ENCODE measurements at places on chromosomes 5 and 9.

GRCh38 chr9:18746631-18747030 is 272.7 kb downstream of the ADAMTSL1 start:
- DNase-seq = no peak

DNA sequence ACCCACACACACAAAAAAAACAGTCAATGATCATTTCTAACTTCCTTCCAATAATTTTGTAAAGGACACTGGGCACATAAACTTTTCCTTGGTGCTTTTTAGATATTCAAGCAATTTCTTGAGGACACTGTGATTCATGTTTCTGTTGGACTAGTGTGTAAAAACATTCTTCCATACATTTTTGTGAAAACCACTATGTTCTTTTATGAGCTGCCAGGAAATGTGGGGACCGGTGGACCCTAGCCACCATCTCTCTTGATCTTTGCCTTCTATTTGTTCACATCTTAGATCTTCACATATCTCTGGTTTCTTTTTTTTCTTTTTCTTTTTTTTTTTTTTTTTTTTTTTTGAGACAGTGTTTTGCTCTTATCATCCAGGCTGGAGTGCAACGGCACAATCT is 287.4 kb downstream of the GLIS3 start:
- DNase-seq = no peak

DNA sequence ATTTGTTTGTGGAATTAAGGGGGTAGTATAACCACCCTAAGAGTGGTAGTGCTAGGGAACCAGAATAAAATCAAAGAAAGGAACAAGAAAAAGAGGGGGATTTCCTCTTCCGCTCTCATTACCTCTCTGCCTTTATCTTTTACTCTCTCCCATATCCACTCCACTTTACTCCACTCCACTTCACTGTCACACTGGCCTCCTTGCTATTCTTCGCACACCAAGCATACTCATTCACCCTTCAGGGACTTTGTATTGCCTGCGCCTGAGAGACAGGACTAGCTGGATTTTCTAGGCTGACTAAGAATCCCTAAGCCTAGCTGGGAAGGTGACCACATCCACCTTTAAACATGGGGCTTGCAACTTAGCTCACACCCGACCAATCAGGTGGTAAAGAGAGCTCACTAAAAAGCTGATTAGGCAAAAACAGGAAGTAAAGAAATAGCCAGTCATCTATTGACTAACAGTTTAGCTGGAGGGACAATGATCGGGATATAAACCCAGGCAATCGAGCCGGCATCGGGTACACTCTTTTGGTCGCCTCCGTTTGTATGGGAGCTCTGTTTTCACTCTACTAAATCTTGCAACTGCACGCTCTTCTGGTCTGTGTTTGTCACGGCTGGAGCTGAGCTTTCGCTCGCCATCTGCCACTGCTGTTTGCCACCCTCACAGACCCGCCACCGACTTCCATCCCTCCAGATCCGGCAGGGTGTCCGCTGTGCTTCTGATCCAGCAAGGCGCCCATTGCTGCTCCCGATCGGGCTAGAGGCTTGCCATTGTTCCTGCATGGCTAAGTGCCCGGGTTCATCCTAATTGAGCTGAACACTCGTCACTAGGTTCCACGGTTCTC is 121.8 kb downstream of the FAM170A start:
- no peak for DNase-seq

DNA sequence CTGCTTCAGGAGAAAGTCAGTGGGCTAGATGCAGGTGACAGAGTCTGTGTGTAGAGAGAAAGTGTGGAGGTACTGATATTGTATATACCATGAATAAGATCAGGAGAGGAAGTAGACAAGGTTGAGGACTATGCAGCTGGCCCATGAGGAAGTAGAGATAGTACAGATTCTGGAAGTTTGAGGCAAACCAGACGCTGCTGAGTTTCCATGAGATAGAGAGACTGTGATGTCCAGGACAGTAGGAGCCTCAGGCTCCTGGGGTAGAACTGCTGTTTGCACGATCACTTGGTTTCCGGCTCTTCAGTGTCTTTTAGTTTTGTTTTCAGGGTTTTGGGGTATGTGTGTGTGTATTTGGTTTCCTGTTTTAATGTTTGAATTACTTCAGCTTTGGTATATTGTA is 13.6 kb downstream of the OTULINL start:
- DNase-seq = peak; percentile 75

DNA sequence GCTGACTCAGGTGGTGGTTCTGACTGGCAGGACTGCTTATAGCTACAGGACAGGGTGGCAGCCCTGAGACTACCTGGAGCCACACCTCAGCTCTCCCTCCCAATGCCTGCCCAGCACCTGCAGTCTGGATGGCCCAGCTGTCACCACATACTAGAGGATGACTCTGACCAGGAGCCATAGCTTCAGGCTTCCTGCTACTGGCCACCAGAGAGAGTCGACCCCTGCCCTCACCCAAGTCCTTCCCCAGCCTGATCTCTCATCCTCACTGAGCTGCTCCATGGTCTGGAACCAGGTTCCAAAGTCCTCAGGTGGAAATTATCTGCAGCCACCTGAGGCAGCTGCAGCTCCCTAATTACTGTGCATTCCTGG is 25.6 kb upstream of the TDRD7 start:
- no peak for DNase-seq

- no peak for DNase-seq
Observed at GRCh38 chr5:65768723-65769346, 46.8 kb downstream of the NLN start.

GRCh38 chr9:14027116-14027800 is 286.7 kb downstream of the NFIB start:
- no peak for DNase-seq

DNA sequence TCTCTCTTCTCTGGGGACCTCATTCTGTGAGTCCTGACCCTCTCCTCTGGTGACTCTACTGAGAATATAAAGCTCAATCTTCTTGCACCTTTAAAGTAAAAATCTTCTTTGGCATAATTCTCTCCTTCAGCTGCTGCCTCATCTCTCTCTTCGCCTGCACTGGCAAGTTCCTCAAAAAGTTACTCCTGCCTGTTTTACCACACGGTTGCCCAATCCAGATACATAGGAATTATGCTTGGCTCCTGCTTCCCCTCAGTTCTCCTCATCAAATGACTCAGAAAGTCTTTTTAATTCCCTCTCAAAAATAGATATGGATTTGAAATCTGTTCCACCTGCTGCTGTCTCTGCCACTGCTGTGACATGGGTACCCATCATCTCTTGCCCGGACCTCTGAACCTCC is 14.4 kb upstream of the HRCT1 start:
- DNase-seq = peak; percentile 17

DNA sequence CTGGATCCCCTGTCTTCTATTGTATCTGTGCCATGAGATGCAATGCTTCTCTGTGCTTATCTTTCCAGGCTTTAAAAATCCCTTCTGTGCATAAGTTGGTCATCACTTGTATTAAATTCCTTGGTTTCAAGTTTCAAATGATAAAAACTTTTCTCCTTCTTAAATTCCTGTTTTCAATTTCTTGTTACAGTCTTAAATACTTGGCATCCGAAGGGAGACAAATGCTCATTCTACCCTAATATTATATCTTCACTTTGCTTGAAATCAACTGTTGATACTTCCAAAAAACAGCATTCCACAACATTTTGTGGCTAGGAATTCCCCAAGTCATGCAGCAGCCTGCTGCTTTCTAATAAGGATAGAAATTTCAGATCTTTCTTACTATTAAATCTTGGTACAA is 413.2 kb upstream of the ACTBL2 start:
- no peak for DNase-seq

DNA sequence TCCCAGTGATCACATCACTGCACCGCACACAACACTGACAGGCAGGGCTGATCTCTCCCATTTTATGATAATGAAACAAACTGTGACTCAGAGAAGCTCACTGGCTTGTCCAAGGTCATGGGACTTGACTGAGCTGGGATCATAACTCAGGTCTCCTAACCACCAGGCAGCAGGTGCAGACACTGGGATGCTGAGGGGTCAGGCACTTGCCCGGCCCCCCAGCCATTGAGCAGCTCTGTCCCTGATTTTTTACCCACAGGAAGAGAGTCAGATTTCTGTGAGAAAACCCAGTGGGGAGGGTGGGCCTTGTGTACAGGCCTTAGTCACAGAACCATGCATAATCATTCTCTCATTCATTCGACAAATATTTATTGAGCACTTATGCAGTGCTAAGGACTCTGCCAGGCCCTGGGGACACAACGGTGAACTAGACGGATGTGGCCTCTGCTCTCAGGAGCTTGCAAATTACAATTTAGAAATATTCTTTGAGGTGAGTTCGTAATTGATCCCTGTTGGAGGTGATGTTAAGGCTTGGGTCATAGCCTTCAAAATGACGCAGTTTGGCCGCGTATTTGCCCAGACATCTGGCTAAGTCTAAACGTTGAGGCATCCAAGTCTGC is 54.5 kb upstream of the TGFBR1 start:
- no peak for DNase-seq

- DNase-seq = no peak
Observed at GRCh38 chr5:138755084-138755748, 2.0 kb downstream of the CTNNA1 start.

DNA sequence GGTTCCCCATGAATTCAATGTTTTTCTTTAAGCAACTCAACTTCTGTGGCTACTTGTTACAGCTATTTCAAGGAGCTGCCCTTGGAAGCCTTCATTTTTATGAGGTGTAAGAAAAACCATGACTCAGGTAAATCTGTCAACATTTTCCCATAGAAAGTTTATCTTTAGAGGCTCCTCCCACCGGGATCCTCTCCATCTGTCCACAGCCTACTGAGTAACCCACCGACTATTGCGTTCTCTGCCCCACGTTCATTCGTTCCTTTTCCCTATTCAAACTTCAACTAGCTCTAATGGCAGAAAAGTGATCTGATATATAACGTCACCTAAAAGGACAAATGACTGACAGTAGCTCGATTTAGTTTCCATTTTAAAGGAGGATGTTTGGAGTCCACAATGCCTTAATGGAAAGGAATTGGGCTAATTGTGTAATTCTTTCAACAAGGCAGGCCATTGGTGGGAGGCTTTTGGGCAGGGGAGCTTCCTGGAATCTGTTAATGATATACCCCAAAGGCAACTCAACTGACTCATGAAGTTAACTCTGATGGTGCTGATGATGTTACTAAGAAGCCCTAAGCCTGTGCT is 29.3 kb upstream of the NR3C1 start:
- DNase-seq = no peak

DNA sequence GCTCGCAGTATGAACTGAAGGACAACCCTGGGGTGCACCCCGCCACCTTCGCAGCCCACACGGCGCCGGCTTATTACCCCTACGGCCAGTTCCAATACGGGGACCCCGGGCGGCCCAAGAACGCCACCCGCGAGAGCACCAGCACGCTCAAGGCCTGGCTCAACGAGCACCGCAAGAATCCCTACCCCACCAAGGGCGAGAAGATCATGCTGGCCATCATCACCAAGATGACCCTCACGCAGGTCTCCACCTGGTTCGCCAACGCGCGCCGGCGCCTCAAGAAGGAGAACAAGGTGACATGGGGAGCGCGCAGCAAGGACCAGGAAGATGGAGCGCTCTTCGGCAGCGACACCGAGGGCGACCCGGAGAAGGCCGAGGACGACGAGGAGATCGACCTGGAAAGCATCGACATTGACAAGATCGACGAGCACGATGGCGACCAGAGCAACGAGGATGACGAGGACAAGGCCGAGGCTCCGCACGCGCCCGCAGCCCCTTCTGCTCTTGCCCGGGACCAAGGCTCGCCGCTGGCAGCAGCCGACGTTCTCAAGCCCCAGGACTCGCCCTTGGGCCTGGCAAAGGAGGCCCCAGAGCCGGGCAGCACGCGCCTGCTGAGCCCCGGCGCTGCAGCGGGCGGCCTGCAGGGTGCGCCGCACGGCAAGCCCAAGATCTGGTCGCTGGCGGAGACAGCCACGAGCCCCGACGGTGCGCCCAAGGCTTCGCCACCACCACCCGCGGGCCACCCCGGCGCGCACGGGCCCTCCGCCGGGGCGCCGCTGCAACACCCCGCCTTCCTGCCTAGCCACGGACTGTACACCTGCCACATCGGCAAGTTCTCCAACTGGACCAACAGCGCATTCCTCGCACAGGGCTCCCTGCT is 3.8 kb downstream of the IRX1 start:
- no peak for DNase-seq

DNA sequence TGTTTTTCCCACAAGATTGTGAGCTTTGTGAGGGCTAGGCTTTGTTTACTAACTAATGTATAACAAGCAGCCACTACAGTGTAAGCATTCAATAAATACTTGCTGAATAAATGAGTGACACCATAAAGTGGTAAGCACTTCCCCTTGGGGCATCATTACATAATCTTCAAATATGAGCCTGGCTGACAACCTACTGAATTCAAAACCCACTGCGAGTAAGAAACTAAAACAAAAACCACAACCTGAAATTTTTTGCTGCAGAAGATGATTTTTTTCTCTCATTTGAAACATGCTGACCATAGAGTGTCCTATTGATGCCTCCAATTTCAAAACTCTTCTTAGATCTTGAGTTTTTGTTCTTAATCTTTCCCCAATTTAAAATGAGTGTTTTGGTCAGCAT is 331.3 kb upstream of the CCNG1 start:
- peak; percentile 1 for DNase-seq

GRCh38 chr5:148826053-148826738 is at the start of gene ADRB2:
TSS of gene ADRB2 (plus strand) at chr5:148826611. CDS start at chr5:148826832, 221 bp downstream.
- peak; percentile 38 for DNase-seq

DNA sequence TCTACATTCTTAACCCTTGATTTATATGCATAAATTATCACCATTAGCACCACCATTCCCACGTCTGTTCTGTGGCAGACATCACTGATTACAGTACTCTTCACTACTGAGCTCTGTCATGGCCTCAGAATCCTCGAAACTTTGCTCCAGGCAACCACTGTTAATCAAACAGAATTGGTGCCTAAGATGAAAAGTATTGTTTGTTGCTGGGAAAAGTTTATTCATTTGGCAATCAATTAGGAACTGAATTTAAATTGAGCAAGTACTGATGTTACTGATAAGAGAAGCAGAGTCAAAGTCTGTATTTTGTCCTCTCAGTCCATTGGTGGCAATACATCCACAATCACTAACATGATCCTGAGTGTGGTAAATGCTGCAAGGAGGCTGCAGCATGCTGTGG is 12.8 kb downstream of the SLC1A1 start:
- no peak for DNase-seq

- DNase-seq = no peak
Observed at GRCh38 chr9:37517923-37518322, 32.2 kb downstream of the POLR1E start.

- DNase-seq = no peak
Observed at GRCh38 chr9:129648092-129648763, 6.3 kb upstream of the ASB6 start.

GRCh38 chr5:72451741-72452505 is 55.3 kb downstream of the ZNF366 start:
- DNase-seq = peak; percentile 42

- DNase-seq = no peak
Observed at GRCh38 chr9:120191141-120191540, 388.8 kb downstream of the CDK5RAP2 start.

- peak; percentile 39 for DNase-seq
Observed at GRCh38 chr9:37292896-37293295, 129.6 kb upstream of the GRHPR start.

GRCh38 chr5:820245-820644 is 30.5 kb downstream of the ZDHHC11 start:
- no peak for DNase-seq

- DNase-seq = no peak
Observed at GRCh38 chr5:79285833-79286232, 49.9 kb downstream of the JMY start.
